DMS 273 treated with DMSO at 0.1 percent for 48 hours (cell line): ENCODE measurements at places on chromosomes 16 and 17.

GRCh38 chr16:31228206-31228605 is 11.3 kb upstream of the PYDC1 start:
- DNase-seq = no peak

DNA sequence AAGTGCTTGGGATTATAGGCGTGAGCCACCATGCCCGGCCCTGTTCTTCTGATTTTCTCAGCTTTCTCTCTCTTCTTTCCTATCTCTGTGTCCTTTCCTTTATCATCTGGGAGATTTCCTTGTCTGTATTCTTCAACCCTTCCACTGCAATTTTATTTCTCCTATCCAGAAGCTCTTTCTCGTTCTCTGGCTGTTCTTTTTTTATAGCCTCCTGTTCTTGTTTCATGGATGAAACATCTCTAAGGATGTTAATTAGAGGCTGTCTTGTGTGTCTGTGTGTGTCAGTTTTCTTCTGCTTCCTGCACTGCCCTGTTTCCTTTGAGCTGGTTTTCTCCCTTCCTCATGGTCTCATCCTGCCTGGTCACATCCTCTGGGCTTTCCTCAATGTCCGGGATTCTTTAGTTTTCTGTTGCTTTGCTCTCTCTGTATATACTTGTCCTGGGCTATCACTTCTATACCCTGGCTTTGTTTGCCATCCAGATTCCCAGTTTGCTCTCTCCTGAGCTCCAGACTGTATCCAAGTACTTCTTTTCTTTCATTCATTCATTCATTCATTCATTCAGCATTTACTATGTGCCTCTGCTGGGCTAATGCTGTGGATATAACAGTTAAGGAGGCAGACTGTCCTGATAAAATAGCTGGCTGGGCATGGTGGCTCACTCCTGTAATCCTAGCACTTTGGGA is 2.5 kb downstream of the LAT start:
- no peak for DNase-seq

DNA sequence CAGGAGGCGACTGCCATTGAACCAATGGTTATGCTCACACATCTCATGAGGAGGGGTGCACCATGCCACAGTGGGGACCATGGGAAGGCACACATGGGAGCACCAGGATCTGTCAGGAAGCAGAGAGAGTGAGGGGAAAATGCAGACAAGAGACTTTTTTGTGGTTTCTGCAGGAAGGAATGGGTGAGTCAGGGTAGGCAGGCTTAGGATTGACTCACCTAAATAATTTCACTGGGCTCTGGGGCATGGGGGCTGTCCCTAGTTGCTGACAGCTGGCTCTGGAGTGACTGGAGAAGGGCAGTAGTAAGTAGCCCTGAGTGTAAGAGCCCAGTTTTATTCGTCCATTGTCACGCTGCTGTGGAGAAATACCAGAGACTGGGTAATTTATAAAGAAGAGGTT is 202.4 kb downstream of the AXIN2 start:
- DNase-seq = no peak

DNA sequence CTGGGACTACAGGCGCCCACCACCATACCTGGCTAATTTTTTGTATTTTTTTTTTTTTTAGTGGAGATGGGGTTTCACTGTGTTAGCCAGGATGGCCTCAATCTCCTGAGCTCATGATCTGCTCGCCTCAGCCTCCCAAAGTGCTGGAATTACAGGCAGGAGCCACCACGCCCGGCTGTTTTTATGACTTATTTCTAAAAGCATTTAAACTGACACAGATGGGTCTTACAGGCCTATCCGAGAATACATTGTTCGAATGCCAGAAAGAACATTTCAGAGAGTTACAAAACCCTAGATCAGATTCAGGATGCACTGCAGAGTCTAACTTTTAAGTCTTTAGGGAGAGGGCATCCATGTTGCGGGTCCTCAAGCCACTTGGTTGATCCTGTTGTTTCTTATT is 234.7 kb upstream of the MAF start:
- no peak for DNase-seq

GRCh38 chr16:79661578-79661977 is 61.0 kb upstream of the MAF start:
- DNase-seq = no peak

DNA sequence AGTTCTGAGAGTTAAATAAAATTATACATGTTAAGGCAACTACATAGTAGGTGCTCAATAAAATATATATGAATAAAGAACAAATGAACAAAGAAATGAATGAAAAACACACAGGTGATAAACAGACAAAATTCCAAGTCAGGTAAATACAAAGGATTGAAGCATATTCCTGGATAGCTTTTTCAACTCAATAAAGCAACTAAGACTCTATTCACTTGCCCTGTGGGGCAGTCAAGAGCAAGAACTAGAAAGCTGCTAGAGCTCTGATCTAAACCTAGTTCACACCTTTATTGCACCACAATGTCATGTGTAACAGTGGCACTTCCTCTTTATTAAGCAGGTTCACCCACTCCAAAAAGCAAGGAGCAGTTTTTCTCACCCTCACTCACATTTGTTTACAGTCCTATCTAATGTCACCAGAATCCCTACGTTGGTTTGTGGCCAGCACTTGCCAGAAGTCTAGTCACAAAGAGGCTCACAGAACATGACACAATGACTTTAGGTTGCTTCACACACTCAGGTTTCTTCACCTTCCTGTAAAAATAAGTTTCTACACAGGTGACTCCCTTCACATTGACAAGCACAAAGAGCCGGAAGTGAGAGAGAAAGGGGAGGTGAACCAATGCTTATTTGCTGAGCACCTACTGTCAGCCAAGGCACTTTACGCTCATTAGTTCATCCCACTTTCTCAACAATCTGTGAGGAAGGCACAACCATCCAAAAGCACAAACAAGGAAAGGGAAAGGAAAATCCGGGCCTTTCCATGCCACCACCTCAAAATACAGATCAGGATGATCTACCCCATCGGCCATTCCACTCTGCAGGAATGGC is 70.8 kb downstream of the XPO6 start:
- DNase-seq = no peak

DNA sequence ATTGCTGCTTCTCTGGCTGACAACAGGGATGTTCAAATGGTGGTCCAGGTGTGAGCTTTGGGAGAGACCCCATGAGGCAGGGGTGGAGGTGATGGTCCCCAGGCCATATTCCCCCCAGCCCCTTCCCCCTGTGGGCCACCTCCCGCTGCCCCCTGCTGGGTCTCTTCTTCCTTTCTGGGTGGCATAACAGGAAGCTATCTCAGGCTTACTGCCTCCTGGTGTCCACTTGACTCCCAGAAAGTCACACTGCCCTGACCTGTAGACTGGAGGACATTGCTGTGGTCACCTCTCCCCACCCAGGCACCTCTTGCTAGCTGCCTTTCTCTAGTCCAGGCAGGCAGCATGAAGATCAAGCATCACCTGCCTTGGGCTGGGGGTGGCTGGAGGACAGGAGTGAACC is 46.4 kb upstream of the PLCG2 start:
- DNase-seq = no peak

GRCh38 chr16:2019921-2020831 is 591 bp downstream of the NPW start:
- DNase-seq = no peak

- DNase-seq = no peak
Measured at GRCh38 chr17:35748341-35748841, 4.6 kb downstream of the GAS2L2 start.

- peak; percentile 42 for DNase-seq
Measured at GRCh38 chr16:1108299-1109252, 12.5 kb upstream of the C1QTNF8 start.

- no peak for DNase-seq
Measured at GRCh38 chr17:20920095-20920814, 122.6 kb downstream of the USP22 start.

DNA sequence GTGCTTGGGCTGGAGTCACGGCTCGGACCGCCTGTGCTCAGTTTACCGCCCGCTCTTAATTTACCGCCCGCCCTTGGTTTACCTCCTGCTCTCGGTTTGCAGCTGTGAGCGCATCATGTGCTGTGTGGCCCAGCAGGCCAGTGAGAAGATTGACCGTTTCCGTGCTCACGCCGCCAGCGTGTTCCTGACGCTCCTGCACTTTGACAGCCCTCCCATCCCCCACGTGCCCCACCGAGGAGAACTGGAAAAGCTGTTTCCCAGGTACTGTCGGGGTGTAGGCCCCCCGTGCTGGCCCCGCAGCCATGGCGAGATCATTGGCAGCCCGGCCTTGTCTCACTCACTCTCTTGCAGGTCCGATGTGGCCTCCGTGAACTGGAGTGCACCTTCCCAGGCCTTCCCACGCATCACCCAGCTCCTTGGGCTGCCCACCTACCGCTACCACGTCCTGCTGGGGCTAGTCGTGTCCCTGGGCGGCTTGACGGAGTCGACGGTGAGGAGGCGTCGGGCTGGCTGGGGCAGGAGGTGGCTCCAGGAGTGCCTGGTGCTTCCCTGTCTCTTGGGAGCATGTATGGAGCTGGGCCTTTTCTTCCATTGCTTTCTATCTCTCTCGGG is 89.3 kb upstream of the ZNF750 start:
- no peak for DNase-seq

DNA sequence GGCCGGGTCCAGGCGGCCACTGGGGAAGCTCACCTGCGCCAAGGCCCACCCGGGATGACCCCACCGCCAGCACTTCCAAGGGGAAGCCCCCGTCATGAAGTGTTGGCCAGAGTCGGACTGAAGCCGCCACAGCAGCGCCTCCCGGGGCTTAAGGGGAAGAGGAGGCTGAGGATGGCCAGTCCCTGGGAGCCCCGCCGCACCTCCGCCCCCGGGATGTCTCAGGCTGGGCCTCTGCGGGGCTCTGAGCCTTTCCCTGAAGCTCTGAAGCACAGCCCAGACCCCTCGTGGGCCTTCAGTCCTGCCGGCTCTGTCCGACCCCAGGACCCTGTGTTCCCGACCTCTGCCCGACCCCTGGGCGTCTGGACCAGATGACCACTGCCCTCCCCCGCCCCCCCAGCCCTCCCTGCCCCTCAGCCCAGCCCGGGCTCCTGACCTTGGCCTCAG is 42.8 kb upstream of the ACSF3 start:
- no peak for DNase-seq

- no peak for DNase-seq
Measured at GRCh38 chr17:20935740-20936139, 107.1 kb downstream of the USP22 start.

DNA sequence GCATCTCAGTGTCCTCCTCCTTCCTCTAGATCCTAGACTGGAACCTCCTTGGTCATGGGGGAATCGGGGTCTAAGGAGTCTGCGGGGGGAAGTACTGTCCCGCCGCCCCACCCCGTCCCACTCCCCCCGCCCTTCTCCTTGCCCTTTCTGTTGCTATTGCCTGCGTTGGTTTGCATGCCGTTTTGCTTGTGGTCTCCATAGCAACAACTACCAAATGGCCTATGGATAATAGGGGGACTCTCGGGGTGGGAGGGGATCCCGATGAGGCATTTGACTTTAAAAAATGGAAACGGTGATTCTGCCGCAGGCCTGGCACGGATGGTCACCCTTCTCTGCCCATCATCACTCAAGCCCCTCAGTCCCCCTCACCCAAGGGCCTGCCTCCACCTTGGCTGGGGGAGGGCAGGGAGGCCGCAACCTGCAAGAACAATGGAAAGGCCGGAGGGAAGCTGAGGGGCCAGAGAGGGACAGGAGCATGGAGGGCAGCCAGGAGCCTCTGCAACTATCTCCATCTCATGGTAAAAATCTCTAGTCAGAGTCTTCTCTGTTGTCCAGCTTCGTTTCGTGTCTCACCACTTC is 231.4 kb upstream of the TNRC6C start:
- no peak for DNase-seq

DNA sequence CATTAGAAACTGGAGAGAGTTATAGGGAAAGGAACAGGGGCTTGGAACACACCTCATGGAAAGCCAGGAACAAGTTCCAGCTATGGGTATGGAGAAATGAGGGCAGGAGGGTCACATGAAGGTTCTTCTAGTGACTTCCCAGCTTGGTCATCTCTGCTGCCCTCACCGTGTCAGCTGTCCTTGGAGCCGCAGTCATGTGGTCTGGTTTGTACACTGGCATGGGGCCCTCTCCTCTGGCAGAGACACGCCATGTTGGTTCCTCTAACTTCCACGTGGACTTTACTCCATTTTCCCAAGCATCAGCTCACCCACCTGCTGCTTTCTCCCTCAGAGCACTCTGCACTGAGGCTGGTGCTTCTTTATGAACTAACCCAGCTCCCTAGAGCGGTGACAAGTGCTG is 26.3 kb downstream of the MPG start:
- DNase-seq = no peak

DNA sequence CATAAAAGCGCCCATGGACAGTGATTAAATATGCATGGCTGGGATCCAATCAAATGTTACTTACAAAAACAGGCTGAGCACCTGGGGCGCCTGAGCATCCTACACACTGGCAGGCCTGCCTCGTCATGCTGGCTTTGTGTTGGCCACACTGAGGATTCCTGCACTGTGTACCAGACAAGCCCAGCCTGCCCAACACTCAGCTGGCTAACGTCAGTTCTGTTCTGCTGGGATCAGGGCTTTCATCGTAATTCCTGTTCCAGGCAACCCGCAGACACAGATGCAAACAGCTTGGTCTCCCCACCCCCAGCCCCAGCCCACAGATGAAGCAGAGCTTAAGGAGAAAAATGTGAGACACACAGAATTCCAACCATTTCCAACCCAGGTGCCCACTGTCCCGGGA is 30.7 kb downstream of the PIMREG start:
- DNase-seq = no peak

GRCh38 chr16:11073407-11073999 is 129.1 kb downstream of the CLEC16A start:
- no peak for DNase-seq

DNA sequence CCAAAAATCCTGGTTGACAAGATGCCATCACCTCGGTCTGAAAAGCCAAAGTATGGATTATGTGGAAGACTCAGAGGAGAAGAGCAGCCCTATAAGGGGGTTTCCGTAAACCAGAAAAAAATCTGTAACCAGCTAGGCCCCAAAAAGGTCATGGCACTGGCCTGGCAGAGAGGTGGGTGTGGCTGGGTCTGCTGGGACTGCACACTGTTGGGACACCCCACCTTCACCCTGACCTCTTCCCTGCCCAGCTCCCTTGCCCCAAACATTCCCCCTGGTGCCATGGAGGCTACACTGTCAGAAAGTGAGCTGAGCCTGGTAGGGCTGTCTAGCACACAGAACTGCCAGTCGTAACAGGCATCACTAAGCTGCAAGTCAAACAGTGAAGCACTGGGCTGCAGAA is 6.5 kb downstream of the SLC47A2 start:
- no peak for DNase-seq

DNA sequence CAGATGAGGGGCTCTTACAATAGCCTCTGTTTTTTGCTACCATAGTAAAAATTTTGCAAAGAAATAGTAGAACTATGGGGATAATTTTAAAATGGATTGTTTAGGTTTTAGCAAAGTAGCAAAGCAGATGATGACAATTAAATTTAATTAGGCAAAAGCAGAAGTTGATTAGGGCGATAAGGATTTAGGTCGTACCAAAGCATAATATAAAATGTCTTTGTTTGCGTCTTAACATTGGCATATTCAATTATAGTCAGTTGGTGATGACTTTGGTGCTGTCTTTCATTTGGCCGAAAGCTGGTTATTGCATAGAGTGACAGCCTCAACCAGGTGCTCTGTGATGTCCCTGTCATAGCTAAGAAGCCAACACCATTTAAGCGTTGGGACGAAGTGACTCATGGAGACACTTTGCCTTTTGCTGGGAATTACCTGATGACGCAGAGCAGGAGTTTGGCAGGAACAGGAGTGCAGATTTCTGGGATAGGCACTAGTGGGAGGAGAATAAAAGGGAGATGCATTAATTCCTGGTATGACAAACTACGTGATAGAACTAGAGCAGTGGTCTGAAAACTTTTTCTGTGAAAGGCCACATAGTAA is 38.3 kb downstream of the MAP2K6 start:
- no peak for DNase-seq
